ENCODE measurements at places on chromosomes 2 and 18.

GRCh38 chr2:19893520-19894133 is 8.2 kb downstream of the TTC32 start:
- DNase-seq: no peak

GRCh38 chr2:66440708-66441497 is 6.0 kb downstream of the MEIS1 start:
- no peak for DNase-seq

DNA sequence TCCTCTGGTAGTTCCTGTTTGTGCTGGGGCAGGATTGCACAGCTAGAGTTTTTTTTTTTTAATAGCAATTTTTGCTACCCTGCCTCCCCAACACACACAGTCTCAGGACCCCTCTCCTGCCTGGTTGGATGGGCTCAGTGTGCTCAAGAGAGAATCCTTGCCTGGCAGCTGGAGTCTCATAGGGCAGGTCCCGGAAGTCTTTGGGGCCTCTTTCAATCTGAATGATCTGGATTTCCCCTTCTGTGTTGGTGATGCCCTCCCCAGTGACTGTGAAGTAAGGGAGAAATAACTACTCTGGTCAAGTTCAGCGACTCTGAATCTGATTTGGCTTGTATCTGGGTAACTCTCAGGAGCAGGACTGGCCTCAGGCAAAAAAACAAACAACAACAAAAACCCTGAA is 220.6 kb upstream of the LRRTM1 start:
- DNase-seq: no peak

GRCh38 chr2:147904051-147904450 is 59.2 kb downstream of the ACVR2A start:
- DNase-seq: no peak

- DNase-seq: peak; percentile 29
These were observed 59.5 kb downstream of the PUM2 start for GRCh38 chr2:20291106-20291564.

DNA sequence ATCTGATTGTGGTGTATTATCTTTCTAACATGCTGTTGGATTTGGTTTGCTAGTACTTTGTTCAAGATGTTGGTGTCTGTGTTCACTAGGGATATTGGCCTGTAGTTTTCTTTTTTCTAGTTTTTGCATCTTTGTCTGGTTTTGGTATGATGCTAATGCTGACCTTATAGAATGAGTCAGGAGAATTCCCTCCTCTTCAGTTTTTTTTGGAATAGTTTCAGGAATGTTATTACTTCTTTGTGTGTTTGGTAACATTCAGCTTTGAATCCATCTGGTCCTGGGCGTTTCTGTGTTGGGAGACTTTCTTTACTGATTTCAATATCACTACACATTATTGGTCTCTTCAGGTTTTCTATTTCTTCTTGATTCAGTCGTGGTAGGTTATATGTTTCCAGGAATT is 124.2 kb upstream of the EPB41L5 start:
- no peak for DNase-seq

- DNase-seq: no peak
These were observed 3.6 kb downstream of the BIRC6 start for GRCh38 chr2:32360416-32360815.

DNA sequence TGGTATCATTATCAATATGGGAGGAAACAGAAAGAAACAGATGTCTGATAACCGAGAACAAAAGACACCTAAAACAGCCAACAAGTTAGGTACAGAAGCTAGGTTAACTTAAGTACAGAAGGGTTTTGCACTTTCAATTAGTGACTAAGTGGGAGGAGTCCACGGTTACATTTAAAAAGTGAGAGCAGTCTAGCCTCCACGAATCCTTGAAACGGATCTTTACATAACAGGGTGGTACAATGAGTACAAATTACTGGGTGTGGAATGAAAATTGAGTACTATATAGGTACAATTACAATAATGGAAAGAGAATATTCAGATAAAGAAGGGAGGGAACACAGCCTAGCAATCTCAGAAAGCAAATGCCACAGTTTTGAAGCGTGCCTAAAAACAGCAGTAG is 76.6 kb downstream of the TLK1 start:
- peak; percentile 27 for DNase-seq

DNA sequence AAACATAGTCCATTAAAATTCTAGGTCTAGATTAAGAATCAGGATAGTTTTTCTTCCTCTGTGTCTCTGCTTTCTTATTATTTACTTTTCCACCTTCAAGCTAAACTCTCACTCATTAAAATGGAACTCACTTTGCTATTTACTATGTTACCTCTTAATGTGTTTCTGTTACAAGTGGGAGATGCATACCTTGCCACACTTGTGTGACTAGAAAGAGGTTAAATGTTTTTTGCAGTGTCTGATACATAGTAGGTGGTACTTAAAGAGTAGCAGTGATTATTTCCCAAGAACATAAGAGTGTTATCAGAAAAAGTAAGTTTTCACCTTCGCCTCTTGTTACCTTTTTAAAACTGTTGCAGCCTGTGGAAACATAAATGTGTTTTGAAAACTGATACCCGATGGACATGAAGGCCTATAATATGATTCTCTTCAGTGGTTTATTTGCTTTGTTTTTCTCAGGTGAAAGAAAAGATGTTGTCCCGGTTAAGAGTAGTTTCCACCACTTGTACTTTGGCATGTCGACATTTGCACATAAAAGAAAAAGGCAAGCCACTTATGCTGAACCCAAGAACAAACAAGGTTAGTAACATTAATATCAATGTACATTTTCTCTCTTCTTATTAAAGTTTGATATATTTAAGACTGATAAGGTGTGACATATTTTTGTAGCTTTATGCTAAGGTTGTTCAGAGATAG is 16.6 kb downstream of the ME2 start:
- DNase-seq: no peak

GRCh38 chr18:34780856-34781255 is 70.8 kb downstream of the DTNA start:
- no peak for DNase-seq

All from CD4-positive, alpha-beta T cell treated with Interferon alpha-2 for 1 hour (primary cell).